NCI-H2081 (cell line): ENCODE measurements at places on chromosomes 16 and 17.

- DNase-seq: no peak
These were observed 19.1 kb upstream of the TAC4 start for GRCh38 chr17:49866882-49867413.

GRCh38 chr16:66026211-66026610, 340.3 kb upstream of the CDH5 start:
- no peak for DNase-seq

DNA sequence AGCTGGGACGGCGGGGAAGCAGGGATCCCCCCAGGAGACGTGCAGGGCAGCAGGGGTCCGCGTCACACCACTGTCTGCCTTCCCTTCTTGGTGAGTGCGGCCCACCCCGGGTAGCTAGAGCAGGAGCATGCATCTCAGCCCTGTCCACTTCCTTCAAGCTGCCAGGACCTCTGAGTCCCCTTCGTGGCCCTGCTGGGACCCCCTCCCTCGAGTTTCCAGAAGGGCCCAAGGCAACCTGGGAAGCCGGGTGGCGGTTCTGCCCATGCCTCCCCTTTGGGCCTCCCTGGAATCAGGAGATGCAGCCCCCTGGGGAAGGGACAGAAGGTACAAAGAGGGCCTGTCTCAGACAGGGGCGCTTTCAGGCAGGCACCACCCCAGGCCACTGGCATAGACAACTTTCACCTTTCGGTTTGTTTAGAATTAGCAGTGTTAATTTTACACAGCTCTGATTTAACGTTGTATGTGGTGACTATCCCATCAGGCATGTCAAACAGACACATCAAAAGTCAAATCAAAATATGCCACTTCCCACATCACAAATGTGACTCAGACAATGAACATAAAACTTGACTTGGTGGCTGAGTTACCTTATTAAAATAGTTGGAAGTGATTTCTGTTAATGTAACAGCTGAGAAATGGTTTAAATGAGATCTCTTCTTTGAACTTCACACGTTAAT, 94.5 kb upstream of the METRNL start:
- no peak for DNase-seq

DNA sequence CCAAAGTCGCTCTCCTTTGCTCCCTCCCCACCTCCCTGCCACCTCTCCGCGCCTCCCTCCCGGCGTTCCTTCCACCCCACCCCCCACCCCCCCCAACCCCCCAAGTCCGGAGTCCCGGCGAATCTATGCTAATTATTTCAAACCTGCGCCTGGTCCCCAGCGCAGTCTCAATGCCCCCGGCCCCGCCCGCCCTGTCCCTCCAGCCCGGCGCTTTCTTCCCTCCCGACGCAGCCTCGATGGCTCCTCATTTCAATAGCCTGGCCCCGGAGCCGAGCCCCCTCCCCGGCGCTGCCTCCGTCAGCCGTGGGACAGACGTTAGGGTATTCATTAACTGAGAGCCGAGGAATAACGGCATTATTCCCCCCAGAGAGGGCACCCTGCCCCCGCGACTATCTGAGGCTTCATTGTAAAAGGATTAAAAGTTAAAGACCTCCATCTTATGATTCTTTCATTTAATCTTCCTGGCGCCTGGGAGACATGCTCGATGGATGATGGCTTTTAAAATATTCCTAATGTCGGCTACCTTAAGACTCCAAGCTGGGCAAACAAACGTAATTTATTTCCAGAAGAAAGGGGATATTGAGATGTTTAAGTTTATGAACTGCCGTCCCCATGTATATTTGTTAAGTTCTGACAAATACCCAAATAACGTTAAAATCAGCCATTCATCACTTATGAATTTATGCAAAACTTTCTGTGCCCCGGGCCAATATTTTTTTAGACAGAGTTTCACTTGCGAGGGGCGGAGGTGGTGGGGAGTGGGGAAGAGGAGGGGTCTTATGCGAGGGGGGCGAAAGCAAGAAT, 3.4 kb downstream of the NOG start:
- DNase-seq: no peak

DNA sequence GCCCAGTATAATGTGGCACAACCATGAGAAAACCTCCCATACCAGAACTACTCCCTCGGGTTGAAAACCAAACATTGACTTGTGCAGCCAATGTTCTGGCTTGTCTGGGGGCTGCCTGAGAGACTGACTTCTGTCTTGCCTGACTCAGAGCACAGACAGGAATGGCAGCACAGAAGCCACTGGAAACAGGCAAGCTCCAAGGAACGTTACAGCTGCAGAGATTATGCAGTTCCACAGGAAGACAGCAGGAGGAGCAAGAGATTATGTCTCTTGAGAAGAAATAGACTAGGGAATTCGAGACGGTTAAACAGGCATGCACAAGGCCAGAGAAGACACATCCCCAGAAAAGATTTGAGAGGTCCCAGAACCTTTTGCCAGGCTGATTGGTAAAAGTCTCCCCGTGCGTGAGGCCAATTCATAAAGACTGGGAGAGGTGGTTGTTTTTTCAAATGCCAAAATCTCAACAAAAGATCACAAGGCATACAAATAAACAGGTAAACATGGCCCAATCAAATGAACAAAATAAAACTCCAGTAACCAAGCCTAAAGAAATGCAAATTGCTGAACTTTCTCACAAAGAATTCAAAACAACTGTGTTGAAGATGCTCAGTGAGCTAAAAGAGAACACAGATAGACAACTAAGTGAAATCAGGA, 90.6 kb upstream of the CDH5 start:
- DNase-seq: peak; percentile 50

DNA sequence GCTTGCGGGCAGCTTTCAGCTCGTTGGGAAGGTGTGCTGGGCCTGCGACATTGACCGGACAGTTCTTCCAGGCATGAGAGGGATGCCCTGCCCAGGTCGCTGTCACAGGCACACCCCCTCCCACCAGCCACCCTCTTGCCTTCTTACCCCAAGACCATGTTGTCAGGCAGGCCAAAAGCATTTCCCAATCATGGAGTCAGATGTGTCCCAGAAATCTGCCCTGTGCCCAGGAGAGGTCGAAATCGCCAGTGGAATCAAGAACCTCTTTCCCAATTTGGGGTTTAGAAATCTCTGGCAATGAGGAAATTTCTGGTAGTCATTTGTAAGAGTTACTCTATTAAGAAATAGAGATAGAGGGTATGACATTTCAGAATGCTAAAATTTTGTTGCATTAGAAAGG, 177.1 kb downstream of the RAB11FIP4 start:
- DNase-seq: no peak

DNA sequence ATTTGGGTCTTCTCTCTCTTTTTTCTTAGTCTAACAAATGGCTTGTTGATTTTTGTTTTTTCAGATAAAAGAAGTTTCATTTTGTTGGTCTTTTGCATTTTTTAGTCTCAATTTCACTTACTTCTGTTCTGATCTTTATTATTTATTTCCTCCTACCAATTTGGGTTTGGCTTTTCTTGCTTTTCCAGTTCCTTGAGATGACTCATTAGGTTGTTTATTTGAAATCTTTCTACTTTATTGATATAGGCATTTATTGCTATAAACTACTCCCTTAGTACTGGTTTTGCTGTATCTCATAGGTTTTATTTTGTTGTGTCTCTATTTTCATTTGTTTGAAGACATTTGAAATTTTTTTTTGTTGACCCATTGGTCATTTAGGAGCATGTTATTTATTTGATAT, 152.2 kb upstream of the MPHOSPH6 start:
- DNase-seq: no peak

DNA sequence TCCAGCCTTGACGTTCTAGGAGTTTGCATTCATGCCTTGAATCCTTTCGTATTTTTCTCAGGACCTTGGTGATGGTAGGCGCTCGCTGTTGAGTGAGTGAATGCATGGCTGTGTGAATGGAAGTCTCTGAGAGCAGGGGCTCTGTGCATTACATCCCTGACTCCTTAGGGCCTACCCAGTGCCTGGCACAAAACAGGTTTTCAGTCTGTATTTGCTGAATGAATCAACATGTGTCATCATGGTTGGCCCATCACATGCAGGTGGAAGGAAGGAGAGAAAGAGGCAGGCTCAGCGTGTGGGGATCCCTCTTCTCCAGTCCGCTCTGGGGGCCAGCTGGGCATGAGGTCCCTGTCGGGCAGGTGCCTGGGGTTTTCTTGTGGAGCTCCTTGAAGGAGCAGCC, 8.7 kb downstream of the RAP1GAP2 start:
- no peak for DNase-seq

GRCh38 chr17:82242698-82242976, 13.8 kb downstream of the SLC16A3 start:
- DNase-seq: no peak

GRCh38 chr16:79370736-79371135, 229.8 kb downstream of the MAF start:
- DNase-seq: no peak

DNA sequence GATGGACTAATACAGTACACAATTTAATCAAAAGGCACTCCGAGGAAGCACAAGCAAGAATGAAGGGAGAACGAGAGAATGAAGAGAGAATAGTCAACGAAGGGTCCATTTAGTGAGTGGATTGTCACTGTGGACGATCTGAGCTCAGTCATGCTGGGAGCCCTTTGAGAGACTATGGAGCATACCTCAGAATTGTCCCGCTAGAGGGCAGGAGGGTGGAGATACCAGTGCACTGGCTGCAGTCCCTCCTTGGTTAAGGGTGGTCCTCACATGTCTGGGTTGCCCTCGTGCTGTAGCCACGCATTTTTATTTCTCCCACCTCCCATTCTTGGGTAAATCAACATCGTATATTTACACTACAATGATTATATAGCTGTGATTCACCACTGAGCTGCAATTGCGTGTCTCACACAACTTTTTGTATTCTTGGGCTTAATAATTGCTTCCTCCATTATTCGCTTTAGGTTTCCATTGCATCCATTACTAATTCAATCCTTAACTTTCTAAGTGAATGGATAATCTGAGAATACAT, 33.2 kb upstream of the FAM20A start:
- DNase-seq: no peak

- peak; percentile 76 for DNase-seq
These were observed 62.2 kb downstream of the UTP18 start for GRCh38 chr17:51322390-51323029.

DNA sequence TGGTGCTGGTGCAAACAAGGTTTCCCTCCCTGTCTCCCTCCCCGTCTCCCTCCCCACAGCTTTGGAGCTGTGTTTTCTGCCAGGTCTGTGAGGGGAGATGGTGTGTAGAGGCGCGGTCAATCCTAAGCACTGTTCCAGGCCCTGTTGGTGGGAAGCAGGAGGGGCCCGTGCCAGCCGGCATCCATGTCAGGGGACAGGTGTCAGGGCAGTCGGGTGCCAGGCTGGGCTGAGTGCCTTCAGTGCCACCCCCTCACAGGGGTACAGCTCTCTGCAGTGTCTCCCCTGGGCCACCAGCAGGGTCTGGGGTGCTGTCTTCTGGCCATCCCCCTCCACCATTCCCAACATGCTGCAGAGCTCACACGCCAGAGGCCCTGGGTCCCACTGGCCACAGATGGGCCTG, 73.6 kb downstream of the KLHDC4 start:
- DNase-seq: no peak

GRCh38 chr16:51035110-51035498, 116.0 kb downstream of the SALL1 start:
- no peak for DNase-seq

DNA sequence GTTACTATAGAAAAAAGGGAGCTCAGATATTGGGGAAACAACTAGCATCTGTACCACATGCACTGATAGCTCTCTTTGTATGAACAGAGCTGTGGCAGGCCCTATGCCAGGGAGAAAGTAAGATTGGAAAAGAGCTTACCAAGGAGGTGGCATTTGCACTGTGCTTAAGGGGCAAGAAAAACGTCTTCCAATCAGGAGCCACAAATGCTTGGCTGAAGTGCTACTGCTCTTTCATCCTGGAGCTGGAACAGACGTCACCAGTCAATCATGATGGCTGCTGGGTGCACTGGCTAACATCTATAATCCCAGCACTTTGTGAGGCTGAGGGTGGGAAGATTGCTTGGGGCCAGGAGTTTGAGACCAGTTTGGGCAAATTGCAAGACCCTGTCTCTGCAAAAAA, 218.5 kb downstream of the SEC14L1 start:
- DNase-seq: no peak

GRCh38 chr17:43418441-43419374, 19.9 kb downstream of the ARL4D start:
- DNase-seq: peak; percentile 83

- DNase-seq: no peak
These were observed 174.3 kb downstream of the XYLT1 start for GRCh38 chr16:17296431-17296830.

GRCh38 chr17:14926073-14926472, 339.1 kb downstream of the PMP22 start:
- DNase-seq: no peak
